Glomerular endothelial cell (primary cell): ENCODE measurements at places on chromosomes 11 and 22. TPM values are rescaled to one million over a fixed set of nuclear protein-coding genes. Genes with fewer than 3 reads are reported as not detected.

BIK gene
- total RNA-seq, result 0.58 and 2.5 TPM in 2 replicates

MMP13 gene
- total RNA-seq, result not detected in 2 replicates

TSPAN32 gene
- not detected in 2 replicates for total RNA-seq

SPTBN2 gene
- total RNA-seq, result 47.7 and 63.2 TPM in 2 replicates

CFAP300 gene
- total RNA-seq, result 0.23 TPM in 1 of 2 replicates, not detected in the other

OR2AG2 gene
- total RNA-seq, result 0.15 and 0.18 TPM in 2 replicates

MUC6 gene
- total RNA-seq, result not detected in 2 replicates

TMPRSS4 gene
- not detected in 2 replicates for total RNA-seq

FAM168A gene
- 16.9 and 20.4 TPM in 2 replicates for total RNA-seq

NXPE4 gene
- not detected in 2 replicates for total RNA-seq

TMEM121B gene
- total RNA-seq, result 0.68 and 0.88 TPM in 2 replicates

CDON gene
- 6.1 and 7.7 TPM in 2 replicates for total RNA-seq

TCN1 gene
- total RNA-seq, result not detected in 2 replicates
